ENCODE measurements at places on chromosomes 5 and 9. TPM values are rescaled to one million over a fixed set of nuclear protein-coding genes. Genes with fewer than 3 reads are reported as not detected.

Gene ZBTB34
- total RNA-seq: 3.9 TPM

Gene SPATA31C1
- total RNA-seq: not detected

Gene PPIC
- total RNA-seq: 20.6 TPM

Gene CNTNAP3
- total RNA-seq: 1.1 TPM

Gene GABBR2
- 20.3 TPM for total RNA-seq

Gene GFPT2
- total RNA-seq: 20.8 TPM

Gene SIT1
- not detected for total RNA-seq

Gene TOR1A
- total RNA-seq: 34.4 TPM

Gene TAF11L10
- not detected for total RNA-seq

Gene SVEP1
- 16.7 TPM for total RNA-seq

Gene FBN2
- 67.5 TPM for total RNA-seq

Gene GABRA1
- total RNA-seq: not detected

Gene CDH10
- total RNA-seq: 0.18 TPM

Gene CARTPT
- not detected for total RNA-seq

Gene IRX2
- total RNA-seq: 0.36 TPM

Gene OR1Q1
- not detected for total RNA-seq

Gene CDC20B
- total RNA-seq: not detected

Gene PRDM9
- total RNA-seq: not detected

Gene HINT1
- total RNA-seq: 181 TPM

Gene MEGF10
- total RNA-seq: not detected

Gene AQP3
- total RNA-seq: 3.3 TPM

Gene PMPCA
- 86.7 TPM for total RNA-seq

Gene C9orf153
- not detected for total RNA-seq

Gene TMC1
- not detected for total RNA-seq

Gene AKNA
- 2.8 TPM for total RNA-seq

Gene GPR150
- under 0.01 TPM for total RNA-seq

Gene ZNF782
- total RNA-seq: 3.1 TPM

Gene RELL2
- total RNA-seq: 2.2 TPM

Gene CLIC3
- 0.28 TPM for total RNA-seq

Gene KIF12
- not detected for total RNA-seq

Gene NUTM2G
- total RNA-seq: not detected

Gene SLC6A19
- total RNA-seq: not detected

Gene QRFP
- total RNA-seq: not detected

Gene FOXD4L3
- total RNA-seq: not detected

Gene SPAAR
- total RNA-seq: 0.18 TPM

Gene MAMDC4
- 0.28 TPM for total RNA-seq

Gene TEX48
- not detected for total RNA-seq

Gene SPINK13
- total RNA-seq: not detected

Measured in IMR-90 (cell line).